ENCODE measurements at places on chromosomes 7 and 10.

- no peak for DNase-seq
Measured at GRCh38 chr7:118771672-118772071, 547.2 kb downstream of the ANKRD7 start.

GRCh38 chr7:17105701-17106100, 192.8 kb upstream of the AHR start:
- DNase-seq: no peak

- DNase-seq: no peak
Measured at GRCh38 chr7:5630670-5631069, 150.8 kb downstream of the RNF216 start.

- DNase-seq: peak; percentile 84
Measured at GRCh38 chr10:27742195-27743011, 3.2 kb downstream of the MKX start.

GRCh38 chr7:23022851-23023250, 8.9 kb upstream of the HYCC1 start:
- DNase-seq: no peak

GRCh38 chr7:69701288-69701687, 103.0 kb downstream of the AUTS2 start:
- DNase-seq: no peak

GRCh38 chr10:105586451-105587098, 945.5 kb downstream of the SORCS3 start:
- DNase-seq: no peak

GRCh38 chr7:108363659-108364058, 92.6 kb downstream of the NRCAM start:
- DNase-seq: no peak

DNA sequence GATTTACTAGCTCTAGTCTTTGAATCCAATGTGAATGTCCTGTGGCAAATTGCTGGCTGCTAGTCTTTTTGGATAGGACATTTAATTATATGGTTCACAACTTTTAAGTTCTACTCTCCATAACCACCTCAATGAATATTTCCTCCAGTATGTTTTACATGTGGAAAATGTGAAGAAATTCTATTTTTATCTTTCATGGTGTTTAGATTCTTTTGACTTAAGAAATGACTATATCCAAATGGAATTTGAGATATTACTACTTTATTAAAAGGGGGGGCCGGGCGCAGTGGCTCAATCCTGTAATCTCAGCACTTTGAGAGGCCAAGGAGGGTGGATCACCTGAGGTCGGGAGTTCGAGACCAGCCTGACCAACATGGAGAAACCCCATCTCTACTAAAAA, 202.0 kb downstream of the ARL4A start:
- no peak for DNase-seq

- DNase-seq: no peak
Measured at GRCh38 chr10:59323036-59323459, 39.3 kb downstream of the FAM13C start.

DNA sequence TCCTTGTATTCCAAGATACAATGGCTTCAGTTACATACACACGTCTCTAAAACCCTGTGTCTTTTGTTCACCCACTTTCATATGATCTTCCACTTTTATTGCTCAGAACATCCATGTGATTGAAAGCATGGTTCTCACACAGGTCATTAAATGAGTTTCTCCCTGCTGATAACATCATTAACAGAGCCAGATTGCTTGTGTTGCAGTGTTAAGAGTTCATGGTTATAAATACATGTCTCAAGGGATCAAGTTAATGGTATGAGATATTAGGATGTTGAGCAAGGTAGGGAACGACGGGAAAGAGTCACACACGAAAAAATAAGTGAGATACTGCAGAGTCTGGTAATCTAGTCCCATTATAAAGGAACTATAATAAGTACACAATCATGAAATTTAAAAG, 861.5 kb downstream of the SORCS1 start:
- no peak for DNase-seq

GRCh38 chr7:138726288-138726687, 25.1 kb upstream of the SVOPL start:
- DNase-seq: no peak

- DNase-seq: no peak
Measured at GRCh38 chr7:93913197-93913596, 6.8 kb downstream of the GNGT1 start.

DNA sequence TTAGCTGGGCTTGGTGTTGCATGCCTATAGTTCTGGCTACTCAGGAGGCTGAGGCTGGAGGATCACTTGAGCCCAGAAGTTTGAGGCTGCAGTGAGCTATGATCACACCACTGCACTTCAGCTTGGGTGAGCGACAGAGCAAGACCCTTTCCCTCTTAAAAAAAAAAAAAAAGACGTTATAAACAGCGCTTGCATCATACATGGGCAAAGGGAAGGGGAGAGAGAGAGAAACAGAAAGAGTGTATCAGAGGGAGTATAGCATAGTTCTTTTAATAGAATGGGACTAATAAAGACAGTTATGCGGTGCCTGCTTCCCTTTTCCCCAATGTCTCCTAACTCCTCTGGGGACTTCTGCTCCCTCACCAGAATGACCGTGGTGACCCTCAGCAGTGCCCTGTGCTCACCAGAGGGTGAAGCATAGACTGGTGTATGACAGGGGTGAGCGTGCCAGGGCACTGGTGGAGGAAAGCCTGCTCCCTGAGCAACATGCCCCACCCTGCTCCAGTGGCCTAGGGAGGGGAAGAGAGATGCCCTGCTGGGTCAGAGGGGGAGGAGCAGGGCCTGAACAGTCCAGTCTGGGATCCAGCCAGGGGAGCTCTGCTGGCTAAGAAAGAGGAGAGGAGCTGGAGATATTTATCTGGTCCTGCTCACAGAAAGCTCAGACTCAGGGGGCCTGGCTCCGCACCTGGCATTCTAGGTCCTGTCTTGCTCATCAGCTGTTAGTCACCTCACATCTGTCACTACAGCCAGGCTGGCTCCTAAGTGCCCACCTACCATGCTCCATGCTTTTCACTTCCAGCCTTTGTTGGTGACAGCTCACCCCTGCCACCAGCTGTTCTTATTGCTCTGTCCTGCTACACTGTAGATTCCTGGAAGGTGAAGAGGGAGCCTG, 2.2 kb downstream of the PDZD7 start:
- no peak for DNase-seq

GRCh38 chr7:133196856-133197612, 55.8 kb upstream of the EXOC4 start:
- no peak for DNase-seq
